Hepatocyte (in vitro differentiated cells): ENCODE measurements at places on chromosomes 6 and 20. TPM values are rescaled to one million over a fixed set of nuclear protein-coding genes. Genes with fewer than 3 reads are reported as not detected.

MLN gene
- 2.3 and 6.7 TPM in 2 replicates for total RNA-seq

DNA sequence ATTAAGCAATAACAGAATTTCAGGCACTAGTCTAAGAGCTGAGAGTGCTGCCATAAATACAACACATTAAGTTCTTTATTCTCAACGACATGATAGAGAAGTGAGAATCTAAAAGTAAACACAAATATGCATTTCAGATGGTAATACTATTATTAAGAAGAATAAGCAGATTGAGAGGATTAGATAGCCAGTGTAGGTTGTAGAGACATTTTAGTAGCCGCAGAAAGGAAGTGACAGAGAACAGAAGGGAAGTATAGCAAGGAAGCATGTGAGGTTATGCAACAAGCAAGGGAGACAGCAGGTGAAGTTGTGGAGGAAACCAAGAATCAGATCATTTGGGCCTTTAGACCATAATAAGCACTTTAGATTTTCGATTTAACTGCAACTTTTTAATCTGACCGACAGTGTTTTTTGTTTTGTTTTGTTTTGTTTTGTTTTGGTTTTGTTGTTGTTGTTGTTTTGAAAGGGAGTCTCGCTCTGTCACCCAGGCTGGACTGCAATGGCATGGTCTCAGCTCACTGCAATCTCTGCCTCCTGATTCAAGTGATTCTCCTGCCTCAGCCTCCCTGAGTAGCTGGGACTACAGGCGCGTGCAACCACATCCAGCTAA is 737.0 kb upstream of the ADGRB3 start:
- H3K36me3 ChIP-seq = no peaks in the 10 kb centered on the region
- no peak for DNase-seq
- H3K4me3 ChIP-seq = no peak overlapping the region
- H3K4me1 ChIP-seq = no peaks in the 10 kb centered on the region

- no peaks in the 10 kb centered on the region for H3K4me1 ChIP-seq
- no peak overlapping the region for H3K27ac ChIP-seq
- H3K4me3 ChIP-seq = no peak overlapping the region
Observed at GRCh38 chr20:40467067-40467466, 222.0 kb downstream of the MAFB start.

GRCh38 chr20:33693741-33694638 is 7.8 kb upstream of the E2F1 start:
- H3K36me3 ChIP-seq = no peaks in the 10 kb centered on the region
- no peak overlapping the region for H3K4me3 ChIP-seq
- H3K4me1 ChIP-seq = no peaks in the 10 kb centered on the region
- no peaks in the 10 kb centered on the region for H3K27me3 ChIP-seq
- no peak for DNase-seq
- H3K27ac ChIP-seq = no peak overlapping the region

DNA sequence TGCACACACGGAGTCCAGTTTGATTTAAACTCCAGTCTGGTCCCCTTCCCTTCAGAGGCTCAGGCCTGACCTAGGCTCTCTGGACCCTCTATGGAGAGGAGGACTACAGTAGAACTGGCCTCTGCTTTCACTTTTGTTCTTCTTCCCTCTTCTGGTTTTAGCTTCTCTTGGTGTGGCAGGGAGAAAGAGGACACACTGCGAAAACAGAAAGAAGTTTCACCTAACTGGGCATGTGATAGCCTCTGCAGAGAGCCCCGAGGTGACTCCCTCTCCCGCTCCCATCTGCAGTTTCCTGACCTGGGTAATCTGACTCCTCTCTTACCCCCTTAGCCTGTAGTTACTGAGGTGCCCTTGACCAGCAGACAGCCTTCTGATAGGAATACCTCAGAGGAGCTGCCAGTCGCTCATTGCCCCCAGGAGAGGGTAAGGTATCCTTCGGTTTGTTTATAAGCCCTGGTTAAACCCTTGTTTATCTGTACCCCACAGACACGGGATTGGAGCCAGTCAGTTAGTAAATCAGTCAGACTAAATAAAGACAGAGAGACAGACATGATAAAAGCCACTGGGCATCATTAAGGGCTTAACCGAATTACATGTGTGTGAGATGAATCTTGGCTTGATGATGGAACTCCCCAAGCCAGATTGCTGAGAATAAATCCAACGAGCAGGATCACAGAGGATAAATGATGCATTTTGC is 12.0 kb upstream of the DTNBP1 start:
- no peak overlapping the region for H3K4me3 ChIP-seq
- no peak for DNase-seq
- peaks cover 7% of the 10 kb centered on the region for H3K27me3 ChIP-seq
- peak overlapping the region; percentile 47 for H3K27ac ChIP-seq
- H3K36me3 ChIP-seq = no peaks in the 10 kb centered on the region

- H3K4me1 ChIP-seq = peaks cover 5% of the 10 kb centered on the region
- no peak overlapping the region for H3K27ac ChIP-seq
- no peaks in the 10 kb centered on the region for H3K27me3 ChIP-seq
- no peak for DNase-seq
- H3K4me3 ChIP-seq = no peak overlapping the region
- H3K36me3 ChIP-seq = no peaks in the 10 kb centered on the region
Observed at GRCh38 chr20:15253431-15253830, 916.0 kb upstream of the FLRT3 start.

DNA sequence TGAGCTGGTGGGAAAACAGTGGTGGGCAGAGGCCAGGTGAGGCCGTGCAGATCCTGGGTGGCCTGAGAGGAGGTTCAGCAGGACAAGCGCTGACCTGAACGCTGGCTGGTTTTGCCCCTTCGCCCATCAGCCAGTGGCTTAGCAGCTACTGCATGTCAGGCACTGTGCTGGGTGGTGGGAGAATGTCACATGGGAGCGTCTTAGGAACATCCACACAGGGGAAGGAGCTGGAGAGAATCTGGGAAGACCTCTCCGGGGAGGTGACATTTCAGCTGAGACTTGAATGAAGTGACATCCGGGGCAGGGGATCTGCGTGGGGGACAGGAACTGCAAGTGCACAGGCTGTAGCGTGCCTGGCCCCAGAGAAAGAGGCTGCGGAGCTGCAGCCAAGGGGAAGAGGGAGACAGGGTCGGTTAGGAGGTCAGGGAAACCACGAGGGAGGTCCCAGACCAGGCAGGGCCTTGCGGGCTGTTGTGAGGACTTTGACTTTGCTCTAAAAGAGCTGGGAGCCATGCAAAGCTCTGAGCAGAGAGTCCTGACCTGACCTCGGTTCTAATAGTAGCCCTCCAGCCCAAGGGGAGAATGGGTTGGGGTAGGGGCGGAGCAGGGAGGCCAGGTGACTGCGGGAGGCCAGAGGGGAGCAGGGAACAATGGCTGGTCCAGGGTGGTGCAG is 156.8 kb upstream of the PTPN1 start:
- no peak overlapping the region for H3K4me3 ChIP-seq
- H3K36me3 ChIP-seq = no peaks in the 10 kb centered on the region
- DNase-seq = no peak
- no peaks in the 10 kb centered on the region for H3K4me1 ChIP-seq
